ENCODE measurements at places on chromosomes 12 and 14.

DNA sequence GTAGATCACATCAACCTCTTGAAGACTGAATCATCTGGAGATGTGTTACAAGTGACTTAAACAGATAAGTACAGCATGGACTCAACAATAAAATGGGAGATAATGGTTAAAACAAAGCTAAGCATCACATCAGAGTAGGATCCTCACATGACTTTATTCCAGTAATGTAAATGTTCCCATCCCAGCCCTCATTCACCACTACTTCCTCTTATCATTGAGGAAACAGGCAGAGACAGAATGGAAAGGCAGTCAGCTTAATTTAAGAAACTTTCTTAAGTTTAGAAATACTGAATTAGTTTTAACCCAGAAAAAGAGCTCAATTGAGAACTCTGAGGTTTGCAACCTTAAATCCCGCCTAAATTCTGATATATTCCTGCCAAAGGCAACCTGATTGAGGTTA is 1.2 kb upstream of the ALG10 start:
- DNase-seq = no peak

DNA sequence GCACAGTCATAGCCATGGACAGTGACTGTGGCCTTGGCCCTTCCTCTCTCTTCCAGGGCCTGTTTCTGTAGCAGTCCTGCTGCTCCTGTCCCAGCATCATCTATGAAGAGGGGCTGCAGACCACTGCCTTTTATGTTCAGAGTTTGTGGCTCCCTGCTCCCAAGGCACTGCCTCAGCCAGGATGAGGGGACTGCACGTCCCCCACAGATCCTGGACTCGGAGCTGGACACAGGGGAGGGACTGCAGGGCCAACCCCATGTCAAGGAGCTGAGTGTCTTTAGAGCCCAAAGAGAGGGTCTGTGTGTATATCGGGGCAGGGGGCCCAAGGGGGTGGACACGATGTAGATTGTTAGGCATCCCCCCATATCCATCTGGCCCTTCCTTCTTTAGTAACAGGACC is 60.6 kb upstream of the DIO3 start:
- DNase-seq = no peak

DNA sequence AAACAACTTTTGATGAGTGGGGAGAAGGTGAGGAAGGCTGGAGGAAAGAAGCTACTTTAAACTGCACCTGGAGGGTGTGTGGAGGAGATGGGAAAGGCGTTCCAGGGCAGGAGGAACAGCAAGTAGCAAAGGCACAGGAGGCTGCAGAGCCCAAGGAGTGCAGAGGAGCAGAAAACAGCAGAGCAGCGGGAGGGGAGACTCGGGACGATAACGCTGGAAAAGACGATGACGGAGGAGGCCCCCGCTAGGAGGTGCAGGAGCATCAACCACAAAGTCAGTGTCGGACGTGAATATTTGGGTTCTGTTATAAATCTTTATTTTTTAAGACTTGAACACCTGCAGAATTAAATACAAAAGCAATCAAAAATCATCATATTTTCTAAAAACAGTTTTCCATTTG is 44.9 kb downstream of the LGMN start:
- no peak for DNase-seq

DNA sequence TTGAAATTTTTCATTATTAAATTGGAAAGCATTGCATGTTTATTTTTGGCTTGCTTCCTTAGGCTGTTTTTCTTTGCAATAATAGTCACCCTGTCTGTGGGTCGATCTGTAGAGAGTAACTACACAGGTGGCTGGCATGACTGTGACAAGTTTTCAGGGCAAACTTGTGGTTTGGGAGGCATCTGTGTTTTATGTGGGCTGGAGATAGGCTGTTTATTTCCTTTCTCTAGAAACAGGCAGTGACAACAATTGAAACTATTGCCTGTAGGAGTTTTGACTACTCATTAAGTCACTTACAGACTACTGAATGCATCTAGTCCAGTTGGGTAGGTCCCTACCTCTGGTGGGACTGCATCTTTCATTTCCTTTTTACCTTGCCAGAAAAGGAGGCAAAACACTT is 155.6 kb downstream of the DYRK2 start:
- DNase-seq = peak; percentile 40

DNA sequence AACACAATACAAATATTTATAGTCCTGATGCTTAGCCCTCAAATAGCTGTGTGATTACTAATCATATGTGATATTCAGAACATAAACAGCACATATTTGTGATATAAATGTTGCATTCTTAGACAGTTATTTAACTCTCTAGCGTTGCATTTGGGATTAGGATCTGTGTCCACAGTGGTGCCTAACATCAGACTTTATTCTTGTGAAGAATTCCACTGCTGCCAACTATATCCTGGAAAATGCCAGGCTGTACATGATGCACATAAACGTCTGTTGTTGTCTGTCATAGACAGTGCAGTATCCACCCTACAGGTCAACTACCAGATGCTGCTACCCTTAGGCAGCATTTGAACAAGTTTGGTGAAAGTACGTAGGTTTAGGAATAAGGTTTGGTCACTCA is 39.0 kb downstream of the SLC38A4 start:
- no peak for DNase-seq

GRCh38 chr12:132308853-132309595 is 20.4 kb downstream of the GALNT9 start:
- DNase-seq = no peak

DNA sequence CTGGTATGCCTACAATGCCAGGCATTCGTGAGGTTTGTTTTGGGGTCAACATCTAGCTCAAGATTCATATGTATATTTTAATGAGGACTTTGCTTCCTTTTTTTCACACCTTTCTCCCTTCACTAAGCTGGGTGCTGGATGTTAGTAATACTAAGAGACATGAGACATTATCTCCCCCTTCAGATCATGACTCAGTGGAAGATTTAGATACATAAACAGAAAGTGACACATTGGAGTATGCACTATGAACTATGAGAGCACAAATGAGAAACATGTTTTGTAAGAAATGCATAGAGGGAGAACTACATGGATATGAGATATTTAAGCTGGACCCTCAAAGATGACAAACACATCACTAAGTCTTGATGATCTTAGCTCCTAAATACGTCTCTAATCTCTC is 286.3 kb downstream of the RPAP3 start:
- DNase-seq = no peak

- DNase-seq = no peak
These were observed 95.7 kb downstream of the PAPLN start for GRCh38 chr14:73333031-73333430.

GRCh38 chr14:99831903-99832685 is 38.9 kb downstream of the EML1 start:
- DNase-seq = no peak

DNA sequence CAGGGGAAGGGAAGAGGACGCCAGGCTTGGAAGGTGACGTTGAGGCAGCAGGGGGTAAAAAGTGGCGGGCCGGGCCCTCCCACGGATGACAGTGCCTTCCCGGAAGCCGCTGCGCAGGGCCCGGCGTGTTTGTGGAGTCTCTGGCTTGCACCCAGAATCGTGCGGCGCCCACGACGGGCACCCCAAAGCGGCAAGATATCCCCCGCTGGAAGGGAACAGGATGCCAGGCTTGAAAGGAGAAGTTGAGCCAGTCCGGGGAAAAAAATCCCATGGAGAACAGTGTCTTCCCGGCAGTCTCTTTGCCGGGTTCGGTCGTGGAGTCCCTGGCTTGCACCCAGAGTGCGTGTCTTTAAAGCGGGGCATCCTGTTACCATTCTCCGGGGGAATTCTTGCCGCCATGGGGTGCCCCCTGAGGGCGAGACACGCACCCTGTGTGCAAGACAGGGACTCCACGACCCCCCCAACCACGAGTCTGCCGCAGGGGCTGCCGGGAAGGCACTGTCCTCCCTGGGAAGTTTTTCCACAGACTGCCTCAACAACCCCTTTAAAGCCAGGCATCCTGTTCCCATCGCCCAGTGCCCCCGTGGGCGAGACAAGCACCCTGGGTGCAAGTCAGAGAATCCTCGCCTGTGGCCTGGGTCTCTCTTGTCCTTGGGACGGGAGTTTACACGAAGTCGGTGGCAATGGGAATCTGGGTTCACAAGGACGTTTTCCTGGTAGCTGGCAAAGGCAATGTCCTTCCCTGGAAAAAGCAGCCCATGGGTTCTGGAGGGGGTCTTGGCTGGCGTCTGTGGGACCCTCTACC is 156.1 kb upstream of the ALG10B start:
- no peak for DNase-seq

GRCh38 chr14:56304456-56304855 is 186.2 kb downstream of the PELI2 start:
- DNase-seq = no peak

GRCh38 chr12:113196990-113197389 is 11.5 kb downstream of the RITA1 start:
- DNase-seq = peak; percentile 59

- DNase-seq = no peak
These were observed 36.3 kb downstream of the STK38L start for GRCh38 chr12:27280412-27280811.

- DNase-seq = no peak
These were observed 8.7 kb downstream of the MMP14 start for GRCh38 chr14:22845103-22845394.

GRCh38 chr12:56143217-56143616 is 9.2 kb upstream of the MYL6B start:
- DNase-seq = no peak

GRCh38 chr14:75344411-75344810 is 65.8 kb downstream of the FOS start:
- no peak for DNase-seq

- no peak for DNase-seq
These were observed 7.6 kb upstream of the BRMS1L start for GRCh38 chr14:35818346-35819115.

- DNase-seq = no peak
These were observed 25.0 kb downstream of the ELK3 start for GRCh38 chr12:96218989-96219678.

DNA sequence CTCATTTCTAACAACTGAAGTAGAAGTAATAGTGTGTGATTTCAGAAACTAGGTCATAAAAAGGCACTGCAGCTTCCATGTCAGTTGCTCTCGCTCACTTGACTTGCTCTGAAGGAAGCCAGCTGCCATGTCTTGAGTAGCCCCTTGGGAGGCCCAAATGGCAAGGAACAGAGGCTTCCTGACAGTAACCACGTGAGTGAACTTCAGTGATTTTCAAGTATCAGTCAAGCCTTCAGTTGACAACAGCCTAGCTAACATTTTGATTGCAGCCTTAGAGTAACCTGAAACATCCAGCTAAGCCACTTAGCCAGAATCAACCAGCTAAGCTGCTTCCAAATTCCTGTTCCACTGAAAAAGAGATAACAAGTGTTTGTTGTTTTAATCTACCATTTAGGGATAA is 26.7 kb downstream of the TOGARAM1 start:
- no peak for DNase-seq

GRCh38 chr12:94182986-94183707 is 34.8 kb downstream of the PLXNC1 start:
- DNase-seq = no peak

GRCh38 chr14:71242237-71242748 is 335.0 kb downstream of the PCNX1 start:
- DNase-seq = no peak

DNA sequence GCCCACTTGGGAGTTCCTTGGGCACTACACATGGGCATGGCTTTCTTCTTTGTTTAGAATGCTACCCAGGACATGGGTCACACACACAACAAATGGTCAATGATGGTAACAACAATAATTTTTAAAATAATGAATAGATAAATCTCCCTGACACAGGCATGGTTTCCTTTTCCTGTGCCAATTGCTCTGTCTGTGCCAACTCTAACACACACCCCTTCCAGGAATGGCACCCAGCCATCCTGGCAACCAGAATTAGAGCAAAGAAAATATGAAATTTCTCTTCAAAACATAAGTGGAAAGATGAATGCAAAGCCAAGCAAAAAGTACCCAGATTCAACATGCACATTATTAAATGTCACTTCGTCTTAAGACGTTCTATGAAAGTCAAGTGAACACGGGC is 104.9 kb upstream of the SOX5 start:
- DNase-seq = no peak

- no peak for DNase-seq
These were observed 108.0 kb downstream of the RIMBP2 start for GRCh38 chr12:130608132-130608531.

GRCh38 chr14:53924753-53925152 is 31.9 kb downstream of the BMP4 start:
- DNase-seq = no peak

- no peak for DNase-seq
These were observed 429.4 kb downstream of the ZFP36L1 start for GRCh38 chr14:68363466-68363842.

GRCh38 chr12:41510470-41510869 is 322.4 kb downstream of the PDZRN4 start:
- no peak for DNase-seq

- peak; percentile 7 for DNase-seq
These were observed 1.0 kb upstream of the CLIP1 start for GRCh38 chr12:122423258-122424165.

- no peak for DNase-seq
These were observed 215.5 kb downstream of the AACS start for GRCh38 chr12:125280482-125281377.

DNA sequence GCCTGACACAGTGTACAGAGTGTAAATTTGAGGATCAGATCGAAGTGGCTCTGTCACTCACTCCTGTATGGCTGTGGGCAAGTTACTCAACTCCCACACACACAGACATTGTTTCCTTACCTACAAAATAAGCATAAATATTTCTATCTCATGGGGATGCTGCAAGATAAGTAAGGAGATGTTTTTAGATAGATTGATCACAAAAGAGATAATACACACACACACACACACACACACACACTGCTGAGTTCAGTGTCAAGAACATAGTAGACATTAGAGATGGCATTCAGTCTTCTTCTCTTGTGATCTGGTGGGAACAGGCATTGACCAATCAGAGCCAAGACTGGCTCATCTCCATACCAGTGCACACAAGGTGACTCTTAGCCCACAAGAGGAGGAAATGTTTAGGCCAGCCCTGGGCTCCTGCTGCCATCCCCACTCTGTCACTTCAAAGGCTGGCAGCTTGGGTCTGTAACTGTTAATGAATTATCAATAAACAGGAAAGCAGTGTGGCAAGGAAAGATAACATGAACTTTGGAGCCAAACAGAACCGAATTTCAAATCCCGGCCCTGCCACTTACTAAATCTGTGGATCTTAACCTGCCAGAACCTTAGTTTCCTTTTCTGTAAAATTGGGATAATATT is 3.4 kb upstream of the RNASE8 start:
- no peak for DNase-seq

DNA sequence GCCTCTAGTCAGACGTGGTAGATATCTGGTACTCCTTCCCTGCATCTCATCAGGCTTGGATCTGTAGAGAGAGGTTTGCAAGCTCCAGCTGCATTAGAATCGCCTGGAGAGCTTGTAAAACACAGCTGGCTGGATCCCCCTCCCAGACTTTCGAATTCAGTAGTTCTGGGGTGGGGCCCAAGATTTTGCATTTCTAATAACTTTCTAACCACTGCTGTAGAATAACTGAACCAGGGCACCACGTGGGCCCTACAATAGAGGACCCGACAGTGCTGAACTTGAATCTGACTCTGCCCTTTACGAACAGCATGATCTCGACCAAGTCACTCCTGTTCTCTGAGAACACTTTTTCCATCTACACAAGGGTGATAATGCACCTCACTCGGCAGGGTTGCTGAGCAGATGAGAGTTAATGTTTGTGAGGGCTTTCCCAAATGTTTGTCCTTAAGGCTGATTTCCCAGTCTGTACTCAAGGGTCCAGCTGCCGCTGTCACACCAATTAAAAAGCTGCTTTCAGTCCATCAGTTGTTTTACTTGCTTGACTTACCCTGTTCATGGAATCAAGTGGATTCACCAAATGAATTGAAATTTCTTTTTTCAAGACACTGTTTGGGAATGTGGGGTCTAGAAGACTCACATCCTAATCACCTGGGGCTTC is 86.6 kb upstream of the SLC24A4 start:
- DNase-seq = no peak
